Activated CD4-positive, alpha-beta memory T cell treated with anti-CD3 and anti-CD28 coated beads, Interleukin-2, amount 10 ng/mL, durations not matched to agents 7 days and 5 days (primary cell): ENCODE measurements at places on chromosomes 1 and 21. TPM values are rescaled to one million over a fixed set of nuclear protein-coding genes. Genes with fewer than 3 reads are reported as not detected.
A peak's percentile ranks its signal among the peaks of the same experiment; 100 is the strongest.

The TMEM82 gene
- not detected for total RNA-seq

The OPTC gene
- total RNA-seq = not detected

The CYP4Z1 gene
- total RNA-seq = not detected

The ARTN gene
- 0.20 TPM for total RNA-seq

The DNASE2B gene
- total RNA-seq = not detected

- H3K4me1 ChIP-seq = peaks cover 30% of the 10 kb centered on the region
- H3K4me3 ChIP-seq = peak overlapping the region; percentile 96
- H3K27ac ChIP-seq = peak overlapping the region; percentile 85
- H3K27me3 ChIP-seq = no peaks in the 10 kb centered on the region
- peaks cover 3% of the 10 kb centered on the region for H3K36me3 ChIP-seq
These were observed 749 bp upstream of the LRIG2 start for GRCh38 chr1:113072141-113072756.

DNA sequence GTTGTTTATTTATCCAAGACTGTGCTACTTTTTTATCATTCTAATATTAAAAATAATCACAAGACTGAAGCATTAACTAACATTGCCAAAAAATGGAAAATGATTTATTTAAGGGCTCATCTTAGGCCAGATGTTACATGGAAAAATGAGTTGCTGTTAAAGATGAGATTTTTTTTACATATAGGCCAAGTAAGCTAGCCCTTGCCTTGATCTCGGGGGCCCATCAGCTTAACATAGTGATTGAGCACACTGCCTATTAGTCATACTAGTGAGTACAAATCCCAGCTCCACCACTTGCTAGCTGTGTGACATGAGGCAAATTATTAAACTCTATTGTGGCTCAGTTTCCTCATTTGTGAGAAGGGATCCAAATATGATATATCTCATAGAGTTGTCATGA is 275.9 kb upstream of the SNX7 start:
- no peak overlapping the region for H3K4me3 ChIP-seq
- no peak overlapping the region for H3K27ac ChIP-seq
- H3K27me3 ChIP-seq = no peaks in the 10 kb centered on the region
- no peak for DNase-seq
- peaks cover 35% of the 10 kb centered on the region for H3K4me1 ChIP-seq

GRCh38 chr1:228475812-228476211 is 11.4 kb upstream of the RNF187 start:
- H3K4me1 ChIP-seq = peaks cover 66% of the 10 kb centered on the region
- peaks cover 2% of the 10 kb centered on the region for H3K36me3 ChIP-seq
- DNase-seq = no peak
- no peak overlapping the region for H3K4me3 ChIP-seq
- H3K27me3 ChIP-seq = peaks cover 2% of the 10 kb centered on the region
